ENCODE measurements at places on chromosomes 5 and 9.
A peak's percentile ranks its signal among the peaks of the same experiment; 100 is the strongest.

GRCh38 chr5:77743181-77743580 lies 33.0 kb downstream of the TBCA start:
- no peak for DNase-seq

GRCh38 chr5:137828180-137828579 lies 39.5 kb upstream of the MYOT start:
- DNase-seq = no peak

GRCh38 chr5:127876384-127876783 lies 173.2 kb downstream of the CCDC192 start:
- no peak for DNase-seq

DNA sequence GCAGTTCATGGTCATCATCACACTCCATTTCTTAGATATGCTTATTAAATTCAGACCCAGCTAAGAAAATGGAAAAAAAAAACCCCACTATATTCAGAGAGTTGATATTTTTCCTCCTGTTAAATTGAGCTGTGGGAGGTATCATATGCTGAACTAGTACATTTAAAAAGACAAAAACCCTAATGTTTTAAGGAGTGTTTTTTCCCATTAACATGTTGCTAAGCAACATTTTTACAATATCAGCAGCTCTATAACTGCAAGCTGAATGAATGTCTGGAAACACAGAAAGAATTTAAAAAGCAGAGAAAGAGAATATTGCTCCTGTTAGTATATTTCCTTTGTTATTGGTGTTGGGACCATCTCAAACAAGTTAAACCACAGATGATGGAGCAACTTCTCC lies 265.8 kb upstream of the GRIA1 start:
- DNase-seq = no peak

DNA sequence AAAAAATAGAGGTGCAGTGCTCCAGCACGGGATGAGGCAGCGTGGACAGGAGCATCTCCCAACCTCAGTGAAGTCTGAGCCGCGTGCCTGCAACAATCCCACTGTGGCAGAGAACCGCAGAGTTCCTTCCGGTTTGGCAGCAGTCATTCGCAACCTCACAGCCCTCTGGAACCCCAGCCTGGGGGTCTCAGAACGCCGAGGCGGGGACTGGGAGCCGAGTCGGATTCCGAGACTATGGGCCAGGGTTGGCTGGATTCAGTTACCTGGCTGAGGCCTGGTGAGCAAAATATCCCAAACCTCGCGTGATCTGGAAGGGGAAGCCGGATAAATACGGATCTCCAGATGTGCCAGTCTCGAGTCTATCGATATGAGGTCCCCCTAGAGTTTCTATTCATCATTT lies 27.0 kb downstream of the CDKN2A start:
- no peak for DNase-seq

- DNase-seq = peak; percentile 92
Measured at GRCh38 chr5:35854248-35854647, 2.4 kb upstream of the IL7R start.

- DNase-seq = no peak
Measured at GRCh38 chr5:64149857-64150521, 15.7 kb upstream of the RNF180 start.

- DNase-seq = no peak
Measured at GRCh38 chr5:39420482-39421145, 4.2 kb downstream of the DAB2 start.

DNA sequence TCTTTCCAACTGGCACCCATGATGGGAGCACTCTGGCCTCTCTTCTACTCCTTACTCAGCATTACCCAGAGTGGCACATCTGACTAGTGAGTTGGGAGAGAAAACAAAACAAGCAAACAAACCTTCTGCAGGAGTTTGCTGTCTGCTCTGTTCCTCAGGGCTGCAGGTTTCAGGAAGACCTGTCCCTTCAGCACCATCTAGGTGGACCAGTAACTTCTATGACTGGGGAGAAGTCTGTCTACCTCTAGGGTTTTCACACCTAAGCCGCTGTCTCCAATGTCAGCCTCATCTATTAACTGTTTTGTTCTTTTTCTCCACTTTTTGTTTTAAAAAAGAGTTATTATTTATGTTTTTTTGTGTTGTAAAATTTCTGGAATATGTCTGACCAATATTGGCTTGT lies 58.7 kb downstream of the RAB3C start:
- DNase-seq = no peak

DNA sequence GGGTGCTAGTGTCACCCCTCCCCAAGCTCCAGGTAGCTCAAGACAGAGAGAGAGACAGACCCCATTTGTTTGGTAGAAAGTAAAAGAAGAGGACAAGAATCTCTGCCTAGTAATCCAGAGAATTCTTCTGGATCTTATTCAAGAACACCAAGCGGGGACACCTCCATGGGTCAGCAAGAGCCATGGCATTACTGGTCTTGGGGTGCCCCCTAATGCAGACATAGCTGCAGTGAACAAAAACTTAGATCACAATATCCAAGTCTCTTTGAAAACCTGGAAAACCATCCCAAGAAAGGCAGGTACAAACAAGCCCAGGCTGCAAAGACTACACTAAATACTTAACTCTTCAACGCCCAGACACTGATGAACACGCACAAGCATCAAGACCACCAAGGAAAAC lies 29.9 kb upstream of the PDE4D start:
- DNase-seq = no peak

DNA sequence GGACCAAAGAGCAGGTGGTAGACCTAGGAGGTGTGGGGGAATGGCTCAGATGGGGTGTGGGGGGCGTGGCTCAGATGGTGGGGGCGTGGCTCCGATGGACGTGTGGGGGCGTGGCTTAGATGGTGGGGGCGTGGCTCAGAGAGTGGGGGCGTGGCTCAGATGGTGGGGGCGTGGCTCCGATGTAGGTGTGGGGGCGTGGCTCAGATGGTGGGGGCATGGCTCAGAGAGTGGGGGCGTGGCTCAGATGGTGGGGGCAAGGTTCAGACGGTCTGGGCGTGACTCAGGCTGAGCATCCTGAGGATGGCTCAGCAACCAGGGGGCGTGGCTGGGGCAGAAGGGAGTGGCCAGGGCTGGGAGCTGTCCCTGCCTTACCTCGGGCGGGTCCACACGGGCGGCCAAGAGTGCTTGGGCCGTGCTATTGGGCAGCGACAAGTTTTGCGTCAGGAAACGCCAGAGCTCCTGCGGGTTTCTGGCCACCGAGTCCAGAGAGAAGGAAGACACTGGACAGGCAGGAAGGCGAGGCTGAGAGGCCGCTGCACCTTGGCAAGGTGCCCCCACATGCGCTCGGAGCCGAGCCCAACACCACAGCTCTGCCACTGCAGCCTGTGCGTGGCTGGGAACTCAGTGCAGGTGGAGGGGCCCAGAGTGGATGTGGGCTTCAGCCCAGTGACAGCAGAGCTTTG lies 5.9 kb downstream of the ABCA2 start:
- DNase-seq = peak; percentile 77

DNA sequence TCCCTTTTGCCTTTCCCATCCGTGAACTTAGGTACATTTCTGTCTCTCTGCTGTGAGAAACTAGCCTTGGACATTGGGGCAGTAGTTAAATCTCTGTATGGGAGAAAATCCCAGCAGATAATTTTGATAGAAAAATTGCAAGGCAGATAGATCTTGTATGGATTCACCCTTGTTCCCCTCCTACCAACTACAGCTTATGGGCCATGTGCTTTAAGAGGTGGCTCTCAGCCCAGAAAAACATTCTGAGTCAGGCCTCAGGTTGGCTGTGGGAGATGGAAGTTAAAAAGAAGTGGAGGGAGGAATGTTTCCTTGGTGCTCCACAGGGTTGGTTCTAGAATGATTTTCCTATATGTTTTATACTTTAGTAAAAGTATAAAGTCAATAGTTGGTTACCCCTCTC lies 1.4 kb upstream of the KDM3B start:
- DNase-seq = no peak

DNA sequence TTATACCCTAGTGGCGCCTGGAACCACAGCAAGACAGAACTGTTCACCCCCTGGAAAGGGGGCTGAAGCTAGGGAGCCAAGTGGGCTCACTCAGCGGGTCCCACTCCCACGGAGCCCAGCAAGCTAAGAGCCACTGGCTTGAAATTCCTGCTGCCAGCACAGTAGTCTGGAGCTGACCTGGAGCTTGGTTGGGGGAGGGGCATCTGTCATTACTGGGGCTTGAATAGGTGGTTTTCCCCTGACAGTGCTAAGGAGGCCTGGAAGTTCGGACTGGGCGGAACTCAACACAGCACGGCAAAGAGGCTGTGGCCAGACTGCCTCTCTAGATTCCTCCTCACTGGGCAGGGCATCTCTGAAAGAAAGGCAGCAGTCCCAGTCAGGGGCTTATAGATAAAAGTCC lies 19.5 kb downstream of the BTNL3 start:
- no peak for DNase-seq

All from CD4-positive, alpha-beta T cell treated with Interleukin-15 for 1 hour (primary cell).